Left ventricle myocardium superior (tissue), 1 donor: ENCODE measurements at places on chromosomes 4 and X.

GRCh38 chr4:183337833-183338232, 15.6 kb upstream of the CLDN24 start:
- no peak for DNase-seq

- peak; percentile 44 for DNase-seq
Observed at GRCh38 chrX:148500423-148501385, at the start of gene AFF2. Gene AFF2, plus strand, starts transcription at chrX:148500617. Its CDS starts 481 bp downstream, at chrX:148501098.

- no peak for DNase-seq
Observed at GRCh38 chr4:89765966-89766365, 71.0 kb downstream of the SNCA start.

DNA sequence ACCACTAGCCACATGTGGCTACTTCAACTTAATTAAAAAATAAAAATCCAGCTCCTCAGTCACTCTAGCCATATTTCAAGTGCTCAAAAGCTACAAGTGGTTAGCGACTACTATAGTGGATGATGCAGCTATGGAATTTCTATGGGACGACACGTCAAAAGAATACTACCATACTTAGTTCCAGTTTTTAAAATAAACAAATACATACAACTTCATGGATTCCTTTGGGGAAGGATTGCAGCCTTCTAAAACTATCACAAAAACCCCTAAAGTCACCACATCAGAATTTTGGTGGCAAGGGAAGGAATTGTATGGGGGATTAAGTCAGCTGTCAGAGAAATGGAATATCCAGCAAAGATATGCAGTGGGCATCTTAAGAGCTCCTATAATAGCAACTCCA, 6.5 kb downstream of the ZNF280C start:
- DNase-seq: no peak

- no peak for DNase-seq
Observed at GRCh38 chrX:10697616-10698317, 77.4 kb upstream of the MID1 start.

DNA sequence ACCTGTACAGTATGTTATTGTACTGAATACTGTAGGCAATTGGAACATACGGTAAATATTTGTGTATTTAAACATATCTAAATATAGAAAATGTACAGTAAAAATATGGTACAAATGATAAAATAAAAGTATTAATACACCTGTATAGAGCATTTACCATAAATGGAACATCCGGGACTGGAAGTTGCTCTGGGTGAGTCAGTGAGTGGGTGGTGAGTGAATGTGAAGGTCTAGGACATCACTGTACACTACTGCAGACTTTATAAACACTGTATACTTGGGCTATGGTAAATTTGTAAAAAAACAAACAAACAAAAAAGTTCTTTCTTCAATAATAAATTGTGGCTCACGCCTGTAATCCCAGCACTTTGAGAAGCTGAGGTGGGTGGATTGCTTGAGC, 52.4 kb upstream of the FHL1 start:
- DNase-seq: no peak

DNA sequence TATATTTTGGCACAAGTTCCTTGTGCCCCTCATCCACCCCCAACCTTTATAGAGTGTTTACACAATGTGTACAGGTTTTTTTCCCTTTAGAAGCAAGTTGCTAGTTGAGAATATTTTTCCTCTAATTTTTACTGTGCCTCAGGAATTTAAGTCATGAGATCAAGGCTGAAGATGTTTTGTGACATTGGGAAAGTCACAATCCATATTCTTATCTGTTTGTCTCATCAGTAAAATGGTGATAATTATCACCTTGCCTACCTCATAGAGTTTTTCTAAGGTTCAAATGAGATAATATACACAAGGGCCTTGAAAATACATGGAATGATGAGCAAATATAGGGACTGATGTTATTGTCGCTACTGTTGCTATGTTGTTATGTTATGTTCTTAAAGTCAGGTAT, 109.6 kb upstream of the DIAPH2 start:
- no peak for DNase-seq

GRCh38 chrX:2457289-2458133, 43.3 kb downstream of the DHRSX start:
- DNase-seq: no peak

GRCh38 chr4:109406337-109406931, 27.2 kb upstream of the SEC24B start:
- DNase-seq: no peak

- no peak for DNase-seq
Observed at GRCh38 chrX:3712870-3713224, 602 bp downstream of the PRKX start.

DNA sequence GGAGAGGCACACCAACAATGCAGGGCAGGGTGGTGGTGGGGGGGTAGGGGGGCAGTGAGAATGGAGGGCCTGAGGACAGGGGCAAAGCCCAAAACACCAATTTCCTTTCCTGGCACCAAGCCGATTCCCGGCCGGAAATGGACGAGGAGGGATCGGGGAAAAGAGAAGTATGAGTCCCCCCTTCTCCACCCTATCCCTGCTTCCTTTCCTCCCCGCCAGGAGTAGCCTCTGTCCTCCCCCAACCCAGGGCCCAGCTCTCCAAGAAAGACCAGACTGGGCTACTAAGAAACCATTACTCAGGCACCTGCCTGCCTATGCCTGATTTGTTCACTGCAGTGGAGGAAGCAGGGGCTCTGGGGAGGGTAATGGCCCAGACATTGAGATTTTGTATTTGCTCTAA, 402 bp downstream of the CCDC120 start:
- DNase-seq: no peak

DNA sequence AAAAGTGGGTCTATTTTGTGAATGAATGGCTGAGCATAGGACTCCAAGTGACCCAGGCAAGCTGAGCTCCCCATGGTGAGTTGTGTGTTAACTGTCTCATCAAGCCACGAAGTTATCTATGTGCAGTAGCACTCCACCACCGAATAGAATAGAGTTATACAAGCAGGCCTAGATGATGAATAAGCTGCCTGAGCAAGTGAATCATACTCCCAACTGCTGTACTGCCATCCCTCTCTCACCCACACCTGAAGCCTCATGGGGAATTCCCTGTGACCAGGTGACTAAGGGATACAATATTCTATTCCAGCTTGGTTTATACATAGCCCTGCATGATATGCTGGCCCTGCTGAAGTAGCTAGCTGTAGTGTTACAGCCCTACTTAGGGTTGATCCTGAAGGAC, 38.7 kb downstream of the KDM5C start:
- no peak for DNase-seq

DNA sequence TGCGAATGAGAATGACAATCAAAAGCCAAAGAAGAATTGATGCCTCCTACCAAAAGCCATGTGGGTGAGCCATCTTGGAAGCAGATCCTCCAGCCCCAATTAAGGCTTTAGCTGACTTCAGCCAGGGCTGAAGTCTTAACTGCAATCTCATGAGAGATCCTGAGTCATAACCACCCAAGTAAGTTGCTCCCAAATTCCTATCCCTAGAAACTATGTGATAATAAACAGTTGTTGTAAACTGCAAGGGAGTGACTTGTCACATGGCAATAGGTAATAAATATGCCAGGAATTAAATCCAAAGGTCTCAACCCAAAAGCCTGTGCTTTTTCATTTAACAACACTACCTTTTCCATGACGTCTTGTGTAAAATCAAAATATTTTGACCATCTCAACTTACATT, 154.2 kb upstream of the TBL1X start:
- no peak for DNase-seq

- DNase-seq: no peak
Observed at GRCh38 chrX:7985568-7985967, 58.4 kb upstream of the PNPLA4 start.

DNA sequence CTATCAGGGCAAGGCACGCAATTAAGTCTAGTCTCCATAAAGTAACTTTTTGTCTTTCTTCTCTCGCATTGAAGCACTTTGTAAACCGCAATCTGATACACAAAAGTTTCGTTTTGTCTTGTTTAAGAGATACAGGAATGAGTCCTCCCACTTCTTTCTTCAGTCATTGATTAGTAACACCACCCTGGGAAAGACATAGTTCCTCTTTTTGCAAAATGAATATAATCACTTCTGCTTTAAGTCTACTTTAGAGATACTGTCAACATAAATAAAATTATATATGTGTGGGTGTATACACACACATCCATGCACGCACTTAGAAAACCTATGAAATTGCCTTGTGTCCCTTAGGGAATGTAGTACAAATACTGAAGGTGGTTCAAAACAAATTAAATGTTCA, 11.7 kb downstream of the COQ2 start:
- DNase-seq: no peak

- no peak for DNase-seq
Observed at GRCh38 chr4:67886281-67886680, 2.5 kb upstream of the TMPRSS11D start.

- DNase-seq: no peak
Observed at GRCh38 chr4:188262464-188262863, 123.2 kb downstream of the TRIML1 start.

DNA sequence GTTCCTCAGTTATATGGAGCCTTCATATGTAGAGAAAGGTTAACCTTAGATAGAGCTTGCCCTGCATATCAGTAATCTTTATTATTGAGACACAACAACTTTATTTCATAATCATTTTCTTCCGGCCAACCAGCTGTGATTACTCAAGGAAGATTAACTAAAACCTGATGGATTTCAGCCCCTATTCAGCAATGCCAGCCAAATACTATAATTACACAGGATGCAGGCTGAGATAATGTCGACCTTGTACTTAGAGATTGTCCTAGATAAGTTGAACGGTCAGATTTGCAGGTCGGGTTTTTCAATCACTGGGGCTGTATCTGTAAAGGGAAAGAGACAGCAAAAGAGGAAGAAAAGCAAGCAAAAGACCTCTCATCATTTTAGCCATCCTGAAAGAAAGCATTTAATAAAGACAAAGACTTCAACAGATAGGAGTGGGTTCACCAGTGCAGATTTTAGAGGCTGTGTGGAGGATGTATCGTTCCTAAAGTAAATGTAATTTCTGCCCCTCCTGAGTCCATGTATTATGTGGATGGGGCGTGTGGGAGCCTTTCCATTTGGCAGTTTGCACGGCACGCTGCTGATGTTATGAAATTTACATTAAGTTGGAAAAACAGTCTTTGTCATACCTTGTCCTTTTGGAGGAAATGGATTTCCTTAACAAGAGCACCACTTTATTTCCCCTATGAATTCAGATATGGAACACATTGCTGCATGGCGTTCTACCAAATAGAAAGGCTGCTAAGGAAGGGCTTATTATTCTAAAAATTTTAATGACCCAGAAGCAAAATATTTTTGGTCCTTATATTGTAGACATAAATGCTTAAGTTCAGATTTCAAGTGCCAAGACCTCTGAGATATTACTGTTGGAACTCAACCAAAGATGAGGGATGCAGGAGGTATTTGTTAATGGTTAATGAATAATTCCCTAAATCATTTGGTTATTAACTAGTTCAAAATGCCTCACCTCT, 496.7 kb downstream of the SPRY1 start:
- peak; percentile 37 for DNase-seq

DNA sequence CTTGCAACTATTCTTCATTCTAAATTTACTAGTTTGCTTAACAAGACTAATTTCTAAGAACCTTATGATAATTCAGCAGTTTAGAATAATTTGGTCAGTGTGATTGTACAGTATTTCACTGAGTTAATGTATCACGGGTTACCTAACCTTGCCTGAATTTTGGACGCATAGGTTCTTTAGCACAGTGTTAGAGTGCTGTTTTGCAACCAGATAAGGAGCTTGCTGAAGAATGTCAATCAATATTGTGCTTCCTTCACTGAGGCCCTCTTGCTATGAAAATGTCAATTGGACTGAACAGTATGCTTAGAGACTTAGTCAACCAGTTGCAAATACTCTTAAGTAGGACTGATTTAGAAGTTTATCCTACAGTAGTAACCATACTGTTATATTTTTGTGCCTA, 19.6 kb downstream of the VAMP7 start:
- DNase-seq: no peak

GRCh38 chrX:105267167-105267566, 46.7 kb upstream of the TEX13A start:
- DNase-seq: no peak

DNA sequence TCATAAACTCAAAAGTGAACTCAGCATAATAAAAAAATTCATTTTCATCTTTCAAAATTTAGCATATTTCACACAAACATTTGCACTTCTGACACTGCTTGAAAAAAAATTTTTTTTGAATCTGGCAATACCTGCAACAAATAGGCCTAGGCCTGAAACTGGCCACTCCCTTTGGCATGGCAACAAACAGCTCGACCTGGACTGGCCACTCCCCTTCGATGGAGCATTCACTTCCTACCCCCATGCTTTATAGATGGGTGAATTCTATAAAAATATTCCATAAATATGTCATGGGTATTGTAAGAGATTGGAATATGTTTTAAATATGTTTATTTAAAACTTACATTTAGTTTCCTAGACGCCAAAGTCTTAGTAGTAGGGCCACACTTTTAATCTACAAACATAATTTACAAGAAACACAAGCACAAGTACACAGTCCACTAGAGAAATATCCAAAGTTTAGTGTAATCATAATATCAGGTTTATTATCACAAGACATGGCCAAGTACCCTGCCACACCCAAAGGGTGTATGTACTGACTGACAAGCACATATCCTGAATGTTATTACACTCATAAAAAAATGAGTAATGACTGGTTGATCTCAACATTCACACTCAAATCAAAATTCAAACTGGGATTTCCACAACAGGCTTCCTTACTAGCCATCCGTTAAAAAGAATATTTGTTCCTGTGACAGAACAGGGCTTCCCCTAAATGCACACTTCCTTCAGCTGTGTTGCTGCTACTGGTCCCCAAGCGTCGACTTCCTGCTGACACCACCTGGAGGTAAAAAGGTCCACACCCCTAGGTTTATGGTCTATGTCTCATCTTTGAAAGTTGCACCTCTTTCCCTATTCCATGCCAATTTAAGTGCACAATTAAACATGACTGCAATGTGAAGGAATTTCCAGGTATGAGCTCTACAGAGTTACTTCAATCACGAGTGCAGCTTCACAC, 271.5 kb downstream of the NR3C2 start:
- DNase-seq: no peak

GRCh38 chr4:123233136-123233768, 163.3 kb upstream of the SPRY1 start:
- DNase-seq: no peak

DNA sequence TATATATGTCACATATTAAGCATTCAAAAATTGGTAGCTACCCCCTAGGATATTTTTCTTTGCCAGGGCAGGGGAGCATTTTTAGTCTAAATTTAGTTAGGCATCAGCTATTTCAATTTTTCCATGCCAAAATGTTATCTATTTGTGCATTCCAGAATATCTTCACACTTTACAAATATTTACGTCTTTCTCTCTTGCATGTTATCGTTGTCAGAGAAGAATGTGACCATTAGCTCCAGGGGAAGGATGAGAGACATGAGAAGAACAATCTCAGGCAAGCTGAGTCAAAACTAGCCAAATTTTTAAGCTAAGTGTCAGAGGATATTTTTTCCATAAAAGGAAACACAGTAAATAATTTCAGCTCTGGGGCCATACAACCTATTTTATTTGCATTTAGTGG, 885.0 kb upstream of the EPHA5 start:
- no peak for DNase-seq

- no peak for DNase-seq
Observed at GRCh38 chr4:56321251-56321650, 66.0 kb downstream of the AASDH start.

- DNase-seq: no peak
Observed at GRCh38 chr4:43331226-43332051, 438.9 kb downstream of the GRXCR1 start.

- peak; percentile 86 for DNase-seq
Observed at GRCh38 chrX:1392376-1393068, 609 bp upstream of the SLC25A6 start.

- DNase-seq: no peak
Observed at GRCh38 chrX:133985967-133986683, 731 bp upstream of the GPC3 start.
